Amygdala (tissue), 56 donors: ENCODE measurements at places on chromosomes 12 and 14.

- DNase-seq = no peak
Observed at GRCh38 chr14:101336183-101336582, 225.1 kb upstream of the DIO3 start.

DNA sequence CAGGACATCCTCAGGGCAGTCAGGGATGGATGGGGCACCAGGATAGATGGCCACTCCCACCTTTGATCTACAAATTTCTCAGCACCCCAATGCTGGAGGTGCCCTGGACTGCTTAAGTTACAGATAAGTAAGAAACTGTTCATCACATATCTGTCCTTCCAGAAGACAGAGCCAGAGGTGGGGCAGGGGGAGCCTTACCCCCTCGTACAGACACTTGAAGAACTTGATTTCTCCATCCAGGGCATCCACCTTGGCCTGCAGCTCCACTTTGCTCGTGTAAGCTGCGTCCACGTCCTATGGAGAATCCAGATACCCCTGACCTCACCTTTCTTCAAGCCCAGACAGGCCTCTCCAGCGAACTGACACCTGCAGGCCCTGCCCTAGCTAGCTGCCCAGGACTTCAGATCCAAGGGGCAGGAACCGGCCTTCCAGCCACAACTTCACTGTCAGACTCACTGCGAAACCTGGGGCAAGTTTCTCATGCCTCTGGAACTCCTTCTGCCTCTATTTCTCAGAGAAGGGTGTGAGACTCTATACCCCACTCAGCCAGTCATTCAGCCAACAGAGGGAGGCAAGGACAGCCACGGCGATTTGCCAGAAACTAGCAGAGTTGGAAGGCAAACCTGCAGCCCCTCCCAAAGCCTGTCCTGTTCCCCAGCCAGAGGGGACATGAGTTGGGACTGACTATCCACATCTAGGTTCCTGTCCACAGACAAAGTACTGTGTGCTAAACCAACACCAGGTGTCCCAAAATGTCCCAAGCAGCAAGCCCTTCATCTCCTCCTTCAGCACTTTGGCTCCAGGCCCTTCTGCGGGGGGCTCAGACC lies 3.8 kb downstream of the KRT73 start:
- DNase-seq = no peak

- DNase-seq = no peak
Observed at GRCh38 chr12:3332188-3332587, 158.8 kb upstream of the PRMT8 start.

DNA sequence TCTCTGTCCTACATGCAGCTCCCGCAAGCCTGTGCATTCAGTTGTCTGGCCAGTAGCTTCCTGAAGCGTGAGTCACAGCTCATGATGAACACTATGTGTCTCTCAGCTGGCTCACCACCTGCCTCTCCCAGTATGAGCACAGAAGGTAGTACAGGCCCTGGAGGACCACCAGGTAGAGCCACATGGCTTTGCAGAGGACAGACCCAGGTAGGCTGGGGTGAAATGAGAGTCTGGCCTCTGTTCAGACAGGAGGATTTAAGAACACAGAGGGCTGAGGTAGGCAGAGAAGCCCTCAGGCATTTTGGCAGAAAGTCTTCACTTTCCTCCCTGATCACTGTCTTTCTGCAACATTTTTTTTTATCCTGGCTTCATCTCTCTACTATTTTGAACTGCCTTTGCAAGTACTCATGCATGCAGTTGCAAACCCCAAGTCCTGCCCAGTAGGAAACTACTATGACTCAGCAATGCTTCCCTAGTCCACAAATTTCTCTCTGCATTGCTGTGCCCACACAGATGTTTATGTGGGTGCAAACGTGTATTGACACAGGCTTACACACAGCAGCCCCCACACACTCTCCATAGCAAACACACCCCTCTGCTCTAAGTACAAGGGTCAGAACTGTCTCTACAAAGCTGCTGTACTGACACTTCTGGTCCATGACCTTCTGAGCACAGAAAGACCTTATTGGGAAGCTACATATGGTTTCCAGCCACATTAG lies 7.2 kb upstream of the SDR9C7 start:
- no peak for DNase-seq

GRCh38 chr12:117018276-117018675 lies 80.9 kb downstream of the TESC start:
- no peak for DNase-seq

DNA sequence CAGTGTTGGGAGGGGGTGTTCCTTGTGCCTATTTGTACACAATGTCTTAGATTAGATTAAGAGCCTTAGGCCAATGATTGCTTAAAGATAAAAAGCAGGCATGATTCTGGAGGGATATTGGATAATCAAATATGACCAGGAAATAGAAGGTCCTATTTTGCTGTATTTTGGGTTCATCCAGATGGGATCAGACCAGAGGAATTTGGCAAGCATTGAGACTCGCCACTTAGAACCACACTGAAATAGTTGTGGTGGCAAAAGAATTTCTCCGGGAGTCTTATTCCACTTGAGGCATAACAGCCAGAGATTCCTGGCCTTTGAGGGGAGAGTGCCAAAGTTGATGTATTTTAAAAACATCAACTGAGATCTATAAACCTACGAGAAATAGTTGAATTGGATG lies 327.2 kb downstream of the RAD51B start:
- no peak for DNase-seq

DNA sequence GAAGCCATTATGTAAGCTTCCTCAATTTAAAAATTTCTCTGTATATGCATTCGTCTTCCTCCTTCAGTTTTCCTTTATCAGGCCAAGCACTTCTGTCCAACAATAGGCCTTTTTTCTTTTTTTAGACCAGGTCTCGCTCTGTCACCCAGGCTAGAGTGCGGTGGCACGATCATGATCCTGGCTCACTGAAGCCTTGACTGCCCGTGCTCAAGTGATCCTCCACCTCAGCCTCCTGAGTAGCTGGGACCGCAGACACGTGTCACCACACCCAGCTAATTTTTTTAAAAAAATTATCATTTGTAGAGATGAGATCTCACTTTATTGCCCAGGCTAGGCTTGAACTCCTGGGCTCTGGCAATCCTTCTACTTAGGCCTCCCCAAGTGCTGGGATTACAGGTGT lies 25.8 kb downstream of the TAOK3 start:
- no peak for DNase-seq

GRCh38 chr14:81980601-81981306 lies 447.1 kb upstream of the SEL1L start:
- DNase-seq = no peak

DNA sequence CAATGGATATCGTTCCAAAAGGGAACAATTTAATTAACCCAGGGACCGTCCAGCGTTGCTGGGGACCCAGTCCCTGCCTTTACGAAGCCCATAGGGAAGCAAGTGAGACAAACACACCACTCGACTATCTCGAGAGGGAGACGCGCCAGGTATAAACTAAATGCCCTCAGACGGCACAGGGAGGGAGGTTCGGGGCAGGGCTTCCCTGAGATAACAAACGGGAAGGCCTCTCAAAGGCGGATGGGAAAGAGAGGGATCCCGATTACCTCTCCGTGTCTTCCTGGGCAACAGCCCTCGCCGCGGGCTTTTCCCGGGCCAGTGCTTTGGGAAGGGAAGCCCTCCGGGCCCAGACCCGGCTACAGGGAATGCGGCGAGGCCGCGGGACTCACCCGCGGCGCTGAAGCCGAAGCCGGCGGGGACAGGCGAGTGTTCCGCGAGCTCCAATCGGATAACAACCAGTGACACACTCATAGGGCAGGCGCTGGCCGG lies 390 bp downstream of the BRAP start:
- no peak for DNase-seq

GRCh38 chr12:8226355-8226754 lies 1.1 kb downstream of the FAM90A1 start:
- no peak for DNase-seq

DNA sequence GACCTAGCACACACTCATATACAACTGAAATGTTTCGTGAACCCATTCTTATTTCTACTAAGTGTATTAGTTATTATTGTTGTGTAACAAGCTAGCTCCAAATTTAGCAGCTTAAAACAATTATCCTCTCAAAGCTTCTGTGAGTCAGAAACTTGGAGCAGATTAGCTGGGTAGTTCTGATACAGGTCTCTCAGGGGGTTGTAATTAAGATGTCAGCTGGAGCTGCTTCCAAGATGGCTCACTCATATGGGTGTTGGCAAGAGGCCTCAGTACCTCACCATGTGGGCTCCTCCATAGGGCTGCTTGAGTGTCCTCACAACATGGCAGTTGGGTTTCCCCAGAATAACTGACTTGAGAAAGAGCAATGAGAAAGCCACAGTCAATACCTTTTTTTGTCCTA lies 9.8 kb downstream of the GPR135 start:
- DNase-seq = no peak

GRCh38 chr14:105917933-105918436 lies 391.6 kb downstream of the TMEM121 start:
- DNase-seq = no peak

DNA sequence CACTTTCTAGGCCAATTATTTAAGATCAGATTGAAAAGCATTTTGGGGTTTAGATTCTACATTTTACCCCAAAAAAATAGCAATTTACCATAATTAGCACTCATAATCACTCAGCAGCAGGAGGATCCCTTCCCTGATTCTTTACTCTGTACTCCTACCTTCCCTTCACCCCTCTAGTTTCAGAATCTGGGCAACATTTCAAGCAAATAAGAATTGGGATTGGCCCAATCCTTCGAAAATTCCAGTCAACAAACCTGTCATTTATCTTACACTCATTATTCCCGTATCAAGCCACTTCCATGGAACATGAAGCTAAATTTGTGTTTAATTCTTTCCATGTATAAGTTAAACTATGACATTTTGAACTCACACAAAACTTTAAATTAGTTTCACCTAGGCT lies 349.1 kb upstream of the USP15 start:
- no peak for DNase-seq

- no peak for DNase-seq
Observed at GRCh38 chr12:11685316-11685715, 35.8 kb downstream of the ETV6 start.

DNA sequence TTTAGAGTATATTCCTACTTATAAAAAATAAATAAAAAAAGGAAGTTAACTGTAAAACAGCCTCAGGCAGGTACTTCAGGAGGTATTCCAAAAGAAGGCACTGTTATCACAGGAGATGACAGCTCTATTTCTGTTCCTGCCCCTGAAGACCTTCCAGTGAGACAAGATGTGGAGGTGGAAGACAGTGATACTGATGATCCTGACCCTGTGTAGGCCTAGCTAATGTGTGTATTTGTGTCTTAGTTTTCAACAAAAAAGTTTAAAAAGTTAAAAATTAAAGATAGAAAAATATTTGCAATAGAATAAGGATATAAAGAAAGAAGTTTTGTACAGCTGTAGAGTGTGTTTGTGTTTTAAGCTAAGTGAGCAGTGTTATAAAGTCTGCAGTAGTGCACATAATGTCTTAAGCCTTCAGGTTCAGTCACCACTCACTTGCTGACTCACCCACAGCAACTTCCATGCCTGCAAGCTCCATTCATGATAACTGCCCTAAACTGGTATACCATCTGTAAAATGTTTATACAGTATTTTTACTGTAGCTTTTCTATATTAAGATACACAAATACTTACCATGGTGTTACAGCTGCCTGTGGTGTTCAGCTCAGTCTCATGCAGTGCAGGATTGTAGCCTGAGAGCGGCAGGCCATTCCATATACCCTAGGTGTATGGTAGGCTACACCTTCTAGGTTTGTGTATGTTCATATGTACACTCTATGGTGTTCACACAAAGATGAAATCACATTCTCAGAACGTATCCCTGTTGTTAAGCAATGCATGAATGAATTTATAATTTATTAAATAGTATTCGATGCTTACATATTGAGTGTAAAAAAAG lies 121.1 kb downstream of the ANO6 start:
- no peak for DNase-seq

DNA sequence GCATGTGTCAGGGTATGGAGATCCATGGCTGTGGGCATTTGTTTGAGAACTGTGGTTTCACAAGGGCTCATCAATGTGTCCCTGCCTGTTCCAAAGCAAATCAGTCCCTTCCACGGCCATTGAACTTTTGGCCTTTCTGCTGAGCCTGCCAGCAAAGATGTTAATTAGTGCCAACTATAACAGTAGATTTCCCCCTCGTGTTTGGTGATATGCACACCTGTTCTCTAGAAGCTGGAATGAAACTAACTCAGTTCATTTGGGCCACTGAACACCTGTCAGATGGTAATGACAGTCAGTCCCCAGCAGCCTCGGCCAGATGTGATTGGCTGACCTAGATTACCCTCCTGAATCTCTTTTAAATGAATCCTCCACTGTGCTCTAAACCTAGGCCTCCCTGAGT lies 43.2 kb downstream of the IRAK3 start:
- DNase-seq = no peak

DNA sequence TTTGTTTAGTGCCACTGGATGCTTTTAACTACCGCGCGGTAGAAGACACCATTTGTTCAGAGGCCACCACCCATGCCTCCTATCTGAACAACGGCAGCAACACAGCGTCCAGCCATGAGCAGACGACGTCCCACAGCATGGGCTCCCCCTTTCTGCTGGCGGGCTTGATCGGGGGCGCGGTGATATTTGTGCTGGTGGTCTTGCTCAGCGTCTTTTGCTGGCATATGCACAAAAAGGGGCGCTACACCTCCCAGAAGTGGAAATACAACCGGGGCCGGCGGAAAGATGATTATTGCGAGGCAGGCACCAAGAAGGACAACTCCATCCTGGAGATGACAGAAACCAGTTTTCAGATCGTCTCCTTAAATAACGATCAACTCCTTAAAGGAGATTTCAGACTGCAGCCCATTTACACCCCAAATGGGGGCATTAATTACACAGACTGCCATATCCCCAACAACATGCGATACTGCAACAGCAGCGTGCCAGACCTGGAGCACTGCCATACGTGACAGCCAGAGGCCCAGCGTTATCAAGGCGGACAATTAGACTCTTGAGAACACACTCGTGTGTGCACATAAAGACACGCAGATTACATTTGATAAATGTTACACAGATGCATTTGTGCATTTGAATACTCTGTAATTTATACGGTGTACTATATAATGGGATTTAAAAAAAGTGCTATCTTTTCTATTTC lies 93.2 kb downstream of the FLRT2 start:
- DNase-seq = no peak

DNA sequence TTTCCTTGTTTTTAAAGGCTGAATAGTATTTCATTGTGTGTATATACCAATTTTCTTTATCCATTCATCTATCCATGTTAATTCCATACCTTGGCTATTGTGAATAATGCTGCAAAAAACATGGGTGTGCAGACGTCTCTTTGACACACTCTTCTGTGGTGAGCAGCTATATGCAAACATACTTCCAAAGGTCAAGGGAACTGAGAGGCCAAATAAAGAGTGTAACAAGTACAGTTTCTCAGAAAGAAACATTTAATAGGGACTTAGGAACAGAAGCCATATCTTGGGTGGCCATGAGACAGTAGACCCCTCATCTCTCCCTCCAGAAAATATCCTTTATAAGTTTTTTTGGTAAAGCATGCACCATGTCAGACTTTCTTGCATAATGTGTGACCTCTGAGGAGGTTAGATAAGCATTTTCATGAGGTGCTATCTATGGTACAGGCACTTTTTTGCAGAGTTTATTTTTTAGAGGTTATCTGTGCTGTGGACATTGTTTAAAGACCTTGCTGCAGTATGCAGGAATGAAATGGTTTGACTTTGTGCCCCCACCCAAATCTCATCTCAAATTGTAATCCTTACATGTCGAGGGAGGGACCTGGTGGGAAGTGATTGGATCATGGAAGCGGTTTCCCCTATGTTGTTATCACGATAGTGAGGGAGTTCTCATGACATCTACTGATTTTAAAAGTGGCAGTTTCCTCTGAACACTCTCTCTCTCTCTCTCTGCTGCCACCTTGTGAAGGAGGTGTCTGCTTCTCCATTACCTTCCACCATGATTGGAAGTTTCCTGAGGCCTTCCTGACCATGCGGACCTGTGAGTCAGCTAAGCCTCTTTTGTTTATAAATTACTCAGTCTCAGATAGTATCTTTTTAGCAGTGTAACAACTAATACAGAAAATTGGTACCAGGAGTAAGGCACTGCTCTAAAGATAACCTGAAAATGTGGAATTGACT lies 1202.3 kb downstream of the GALC start:
- no peak for DNase-seq
